ENCODE measurements at places on chromosomes 1 and 21.

- DNase-seq: no peak
Observed at GRCh38 chr1:201721082-201722049, 107.6 kb upstream of the IPO9 start.

- DNase-seq: no peak
Observed at GRCh38 chr1:167524651-167525050, 6.3 kb upstream of the CD247 start.

- no peak for DNase-seq
Observed at GRCh38 chr1:1320666-1321448, 3.6 kb downstream of the INTS11 start.

- no peak for DNase-seq
Observed at GRCh38 chr1:217417363-217417762, 213.5 kb downstream of the GPATCH2 start.

Data from mesothelial cell of epicardium (in vitro differentiated cells).